ENCODE measurements at places on chromosomes 4 and X. TPM values are rescaled to one million over a fixed set of nuclear protein-coding genes. Genes with fewer than 3 reads are reported as not detected.

The PABPC4L gene
- total RNA-seq, result 3.5 TPM

The BOD1L1 gene
- 24.9 TPM for total RNA-seq

The TLR6 gene
- 1.3 TPM for total RNA-seq

- no peaks in the 10 kb centered on the region for H3K27me3 ChIP-seq
- H3K27ac ChIP-seq, result no peak overlapping the region
- no peaks in the 10 kb centered on the region for H3K36me3 ChIP-seq
- H3K4me3 ChIP-seq, result no peak overlapping the region
- no peak for DNase-seq
- H3K4me1 ChIP-seq, result no peaks in the 10 kb centered on the region
These were observed 7.9 kb upstream of the ADAM29 start for GRCh38 chr4:174910271-174910670.

GRCh38 chr4:67604749-67605148 lies 46.2 kb downstream of the STAP1 start:
- no peak overlapping the region for H3K27ac ChIP-seq
- no peaks in the 10 kb centered on the region for H3K4me1 ChIP-seq
- DNase-seq, result no peak
- H3K4me3 ChIP-seq, result no peak overlapping the region

- H3K27ac ChIP-seq, result no peak overlapping the region
- no peaks in the 10 kb centered on the region for H3K4me1 ChIP-seq
- H3K36me3 ChIP-seq, result no peaks in the 10 kb centered on the region
- DNase-seq, result no peak
- no peak overlapping the region for H3K4me3 ChIP-seq
These were observed 44.1 kb upstream of the FRMD7 start for GRCh38 chrX:132171881-132172280.
